ENCODE measurements at places on chromosomes 7 and 10.

- no peak for DNase-seq
Observed at GRCh38 chr10:99551616-99552015, 18.9 kb downstream of the NKX2-3 start.

GRCh38 chr7:151095123-151095797 is 9.0 kb downstream of the AGAP3 start:
- DNase-seq: no peak

DNA sequence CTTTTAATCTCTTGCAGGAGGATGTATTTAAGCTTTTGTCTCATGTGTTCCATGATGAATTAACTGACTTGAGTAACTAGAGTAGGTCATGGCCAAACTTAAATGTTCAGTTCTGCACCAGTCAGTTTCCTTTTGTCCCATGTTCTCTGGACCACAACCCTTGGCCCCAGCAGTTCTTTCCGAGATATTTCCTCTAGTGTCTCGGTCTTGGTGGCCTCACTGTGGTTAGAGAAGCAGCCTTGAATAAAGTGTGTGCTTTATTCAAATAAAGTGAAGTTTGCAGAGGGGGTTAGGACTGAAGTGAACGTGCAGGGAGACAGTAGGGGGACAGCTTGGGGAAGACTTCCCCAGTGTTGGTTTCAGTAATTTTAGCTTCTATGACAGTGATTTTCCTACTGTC is 9.3 kb downstream of the ZNF212 start:
- no peak for DNase-seq

DNA sequence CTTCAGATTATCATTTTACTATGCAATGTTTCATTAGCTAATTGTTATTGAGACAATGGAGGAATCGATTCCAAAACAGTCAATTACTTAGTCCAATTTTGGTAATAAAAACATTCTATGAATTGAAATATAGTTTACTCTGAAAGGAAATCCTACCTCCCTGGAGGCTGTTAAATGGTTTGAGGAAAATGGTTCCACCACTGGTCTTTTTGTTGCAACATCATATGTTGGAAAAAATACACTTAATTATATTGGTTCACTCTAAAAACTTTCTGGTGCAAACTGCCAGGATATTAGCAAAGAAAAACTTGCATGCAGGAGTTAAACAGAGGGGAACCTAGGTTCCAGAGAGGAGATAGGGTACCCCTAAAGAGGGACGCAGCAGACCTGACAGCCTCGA is 267.3 kb upstream of the LYZL1 start:
- no peak for DNase-seq

GRCh38 chr10:3801558-3802192 is 16.7 kb upstream of the KLF6 start:
- no peak for DNase-seq

DNA sequence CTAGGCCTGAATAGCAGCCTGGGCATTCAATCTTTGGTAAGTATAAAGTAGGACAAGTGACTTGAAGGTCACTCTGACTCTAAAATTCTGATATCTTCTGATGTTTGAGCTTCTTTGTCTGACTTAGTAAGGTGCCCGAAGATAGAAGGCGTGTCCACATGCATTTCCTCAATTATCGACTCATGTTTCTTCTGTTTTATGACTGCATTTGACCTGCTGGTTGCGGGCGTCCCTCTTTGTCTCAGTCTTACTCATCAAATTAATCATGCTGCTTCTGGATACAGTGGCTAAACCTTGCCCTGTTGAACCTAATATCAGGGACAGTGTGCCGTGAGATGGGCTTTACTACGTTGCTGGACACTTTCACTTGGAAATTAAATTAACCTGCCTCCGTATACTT is 534.1 kb downstream of the SDK1 start:
- DNase-seq: no peak

DNA sequence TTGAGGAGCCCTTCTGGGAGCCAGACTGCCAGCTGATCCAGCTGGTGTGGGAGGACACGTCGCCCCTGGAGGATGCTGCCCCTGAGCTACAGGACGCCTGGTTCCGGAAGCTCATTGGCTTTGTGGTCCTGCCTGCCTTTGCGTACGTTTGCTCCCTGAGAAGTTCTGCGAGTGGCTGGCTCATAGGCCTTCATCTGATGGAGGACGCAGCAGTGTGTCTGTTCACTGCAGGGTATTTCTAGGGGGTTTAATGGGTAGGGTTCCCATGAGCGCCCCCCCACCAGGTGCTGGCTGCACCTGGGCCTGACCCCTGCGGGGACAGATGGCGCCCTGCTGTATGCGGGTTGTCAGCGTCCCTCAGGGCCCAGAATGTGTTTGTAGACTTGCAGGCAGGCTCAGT is 5.0 kb downstream of the PAOX start:
- DNase-seq: no peak

GRCh38 chr10:132987671-132988571 is 45.6 kb upstream of the CFAP46 start:
- no peak for DNase-seq

GRCh38 chr7:47407821-47408674 is 173.9 kb downstream of the TNS3 start:
- DNase-seq: no peak

DNA sequence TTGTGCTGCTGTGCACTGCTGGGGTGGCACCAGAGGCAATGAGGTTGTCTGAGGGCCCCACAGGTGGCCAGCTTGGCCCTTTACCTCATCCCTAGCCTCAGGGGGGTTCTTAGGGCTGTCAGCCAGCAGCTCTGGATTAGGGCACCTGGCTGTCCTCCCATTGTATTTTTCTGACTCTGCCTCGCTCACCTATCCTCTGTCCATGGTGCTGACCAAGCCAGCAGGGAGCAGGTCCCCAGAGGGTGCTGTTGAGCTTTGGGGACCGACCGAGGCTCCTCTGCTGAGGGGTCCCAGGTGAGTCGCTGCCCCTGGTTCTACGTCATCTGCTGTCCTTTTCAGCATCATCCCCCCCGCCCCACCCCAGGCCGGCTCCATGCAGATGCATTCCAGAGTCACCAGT is 32.1 kb upstream of the ZNF735 start:
- DNase-seq: no peak

DNA sequence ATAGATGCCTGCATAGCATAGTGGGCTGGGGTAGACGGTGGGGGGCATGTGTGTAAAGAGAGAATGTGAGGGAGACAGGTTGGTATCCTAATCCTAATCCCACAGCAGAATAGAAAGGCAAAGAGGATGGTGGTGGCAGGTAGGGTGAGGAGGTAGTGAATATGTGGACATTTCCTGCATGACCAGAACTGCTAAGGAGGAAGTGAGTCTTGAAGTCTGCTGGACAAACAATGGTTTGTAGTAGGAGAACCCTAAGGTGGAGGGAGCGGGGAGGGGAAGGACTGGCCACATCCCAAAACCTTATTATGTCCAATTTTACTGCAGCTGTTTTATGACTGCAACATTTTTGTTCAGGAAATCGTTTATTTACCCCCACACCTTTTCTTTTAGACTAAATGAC is 279.7 kb downstream of the AUTS2 start:
- DNase-seq: no peak

DNA sequence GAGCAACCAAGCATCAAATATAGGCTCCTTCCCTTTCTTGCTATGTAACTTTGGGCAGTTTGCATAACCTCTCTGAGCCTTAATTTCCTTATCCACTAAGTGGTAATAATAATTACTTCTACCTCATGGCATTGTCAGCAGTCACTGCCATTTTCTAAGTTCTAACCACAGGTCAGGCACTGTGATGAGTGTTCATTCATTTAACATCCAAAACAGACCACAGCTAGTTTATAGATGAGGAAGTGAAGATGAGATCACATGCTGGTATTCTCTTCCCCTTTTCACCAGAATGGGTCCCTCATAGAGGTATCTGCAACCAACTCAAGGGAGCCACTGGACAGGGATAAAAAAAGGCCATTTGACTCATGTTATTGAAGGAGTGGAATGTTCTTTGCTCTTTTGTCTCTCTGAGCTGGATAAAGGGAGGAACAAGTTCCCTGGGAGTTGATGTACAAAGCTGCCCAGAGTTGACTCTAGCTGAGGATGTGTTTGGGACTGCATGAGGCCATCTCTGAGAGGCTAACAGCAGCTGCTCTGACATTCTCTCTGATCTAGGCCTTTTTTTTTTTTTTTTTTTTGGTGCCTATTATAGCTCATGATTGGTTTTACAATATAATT is 65.0 kb downstream of the DNAJC12 start:
- DNase-seq: no peak

- DNase-seq: no peak
Observed at GRCh38 chr10:72315611-72316385, 38.9 kb downstream of the DNAJB12 start.

- DNase-seq: no peak
Observed at GRCh38 chr10:91711885-91712680, 79.2 kb upstream of the PPP1R3C start.

DNA sequence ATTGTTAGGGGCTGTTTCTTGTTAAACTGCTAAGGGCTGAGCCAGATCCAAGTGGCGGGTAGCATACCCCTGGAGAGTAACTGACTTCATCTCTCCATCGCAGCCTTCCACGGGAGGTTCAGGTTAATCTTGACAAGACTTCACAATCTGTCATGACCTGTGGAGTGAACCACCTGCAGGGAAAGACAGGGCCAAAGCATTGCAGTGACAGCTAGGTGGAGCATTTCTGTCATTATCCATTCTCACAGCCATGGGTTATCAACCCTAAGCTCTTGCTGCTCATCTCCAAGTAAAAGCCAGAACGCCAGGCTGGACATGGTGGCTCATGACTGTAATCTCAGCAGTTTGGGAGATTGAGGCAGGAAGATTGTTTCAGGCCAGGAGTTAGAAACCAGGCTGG is 17.2 kb downstream of the ABCC2 start:
- no peak for DNase-seq

DNA sequence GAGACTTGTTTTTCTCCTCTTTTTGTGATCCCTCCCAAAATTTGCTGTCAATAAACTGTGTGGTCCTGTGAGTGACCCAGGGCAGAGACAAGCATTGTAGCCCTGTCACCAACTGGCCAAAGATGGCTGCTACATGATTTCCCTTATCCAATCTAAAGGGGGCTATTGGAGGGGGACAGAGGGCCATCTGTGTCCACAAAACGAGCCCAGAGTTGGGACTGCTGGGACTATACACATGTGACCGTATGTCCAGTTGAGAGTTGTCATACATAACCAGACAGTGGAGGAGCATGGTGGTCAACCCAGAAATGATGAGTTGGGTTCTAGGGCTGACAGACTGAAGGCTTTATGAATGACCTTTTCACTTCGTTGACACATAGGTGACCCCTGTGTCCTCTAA is 55.3 kb upstream of the SDK1 start:
- DNase-seq: no peak

- no peak for DNase-seq
Observed at GRCh38 chr7:140876519-140877248, 48.0 kb downstream of the BRAF start.

- no peak for DNase-seq
Observed at GRCh38 chr7:13050703-13051102, 363.3 kb downstream of the ARL4A start.

- no peak for DNase-seq
Observed at GRCh38 chr7:133853706-133854276, 273.3 kb upstream of the LRGUK start.

GRCh38 chr10:21052709-21053104 is 155.6 kb upstream of the NEBL start:
- no peak for DNase-seq

- DNase-seq: no peak
Observed at GRCh38 chr10:46290101-46290886, 3.5 kb downstream of the ANTXRL start.

DNA sequence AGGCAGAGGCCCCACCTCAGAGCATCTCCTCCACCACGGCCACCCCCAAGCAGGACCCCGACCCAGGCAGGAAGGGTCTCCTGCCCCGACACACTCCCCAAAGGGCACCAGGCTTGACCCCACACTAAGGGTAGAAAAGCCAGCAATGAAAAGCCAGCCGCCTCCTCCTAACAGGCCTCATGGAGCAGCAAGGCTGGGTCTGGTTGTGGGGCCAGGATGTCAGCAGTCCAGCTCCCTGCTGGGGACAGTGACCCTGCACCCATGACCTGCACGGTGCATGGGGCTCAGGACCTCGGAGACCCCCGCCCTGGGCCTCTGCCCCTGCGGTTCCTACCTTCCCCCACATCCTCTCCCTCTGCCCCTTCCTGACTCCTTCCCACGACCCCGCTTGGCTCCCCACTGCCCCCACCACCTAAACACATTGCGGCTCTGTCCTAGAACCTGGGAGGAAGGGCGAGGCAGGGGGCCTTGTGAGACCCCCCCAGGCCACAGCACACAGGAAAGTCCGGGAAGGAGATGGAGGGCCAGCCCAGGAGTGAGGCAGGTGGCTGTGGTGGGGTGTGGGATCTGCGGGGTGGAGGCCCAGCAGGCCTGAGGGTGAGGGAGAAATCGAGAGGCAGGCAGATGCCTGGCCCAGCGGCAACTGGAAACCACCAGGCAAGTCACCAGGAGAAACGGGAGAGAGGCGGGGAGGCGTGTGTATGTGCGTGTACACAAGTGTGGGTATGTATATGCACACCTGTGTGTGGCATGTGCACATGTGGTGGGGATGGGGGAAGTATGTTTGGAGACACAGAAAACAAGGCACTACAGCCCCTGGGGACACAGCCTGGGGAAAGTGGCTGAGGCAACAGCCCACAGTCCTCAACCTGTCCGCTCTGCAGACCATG is 229.9 kb downstream of the MAD1L1 start:
- no peak for DNase-seq

DNA sequence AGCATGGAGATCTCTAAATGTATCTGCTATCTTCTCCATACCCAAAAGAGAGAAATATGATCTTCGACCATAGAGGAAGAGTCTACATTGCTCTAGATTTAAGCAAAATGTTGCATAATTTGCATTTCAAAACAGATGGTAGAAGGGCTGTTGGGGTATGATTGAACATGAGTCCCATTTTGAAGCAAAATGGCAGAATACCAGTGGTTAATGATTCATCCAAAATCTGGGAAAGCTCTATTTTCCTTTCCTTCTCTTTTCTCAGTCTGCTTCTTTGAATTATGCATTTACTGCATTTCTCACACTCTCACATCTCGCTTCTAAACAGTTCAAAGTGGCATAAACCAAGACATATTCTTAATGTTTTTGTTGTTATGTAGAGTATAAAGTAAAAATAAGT is 178.5 kb downstream of the MACC1 start:
- no peak for DNase-seq

DNA sequence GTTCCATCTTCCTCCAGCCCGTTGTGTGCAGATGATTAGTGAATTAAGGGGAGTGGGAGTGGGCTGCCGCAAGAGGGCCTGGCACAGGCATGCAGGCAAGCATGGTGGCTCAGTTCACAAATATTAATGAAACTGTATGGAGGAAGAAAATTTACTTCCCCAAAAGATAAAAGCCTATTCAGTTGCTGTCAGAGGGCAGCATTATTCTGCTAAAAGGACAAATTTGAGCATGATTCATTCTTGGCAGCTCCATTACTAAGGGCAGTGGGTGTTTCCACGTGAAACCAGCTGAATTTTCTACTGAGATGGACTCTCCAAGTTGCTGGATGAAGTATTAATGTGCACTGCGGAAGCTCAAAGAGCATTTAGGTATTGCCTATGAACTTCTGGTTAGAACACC is 90.9 kb upstream of the WDR11 start:
- no peak for DNase-seq

DNA sequence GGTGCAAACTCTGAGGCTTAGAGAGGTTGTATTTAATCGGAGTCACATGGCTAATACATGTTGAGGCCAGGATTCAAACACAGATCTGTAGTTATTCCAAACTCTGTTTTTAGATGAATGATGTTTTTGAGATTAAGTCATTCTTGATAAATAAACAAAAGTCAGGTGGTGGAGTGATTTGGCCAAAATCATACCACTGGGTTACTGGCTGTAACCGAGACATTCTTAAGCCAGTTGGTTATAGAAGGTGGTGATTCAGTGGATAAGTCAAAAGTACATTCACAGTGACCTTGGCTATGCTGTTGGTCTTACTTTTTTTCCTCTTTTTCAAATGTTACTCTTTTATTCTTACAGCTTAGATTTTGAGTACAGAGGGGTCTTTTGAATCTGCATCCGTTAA is 361.4 kb downstream of the KIF20B start:
- no peak for DNase-seq

Measured in stimulated activated CD4-positive, alpha-beta T cell treated with anti-CD3 and anti-CD28 coated beads, Interleukin-4, amount 100 ng/mL, for 4 hours (primary cell).